Activated effector memory CD4-positive, alpha-beta T cell treated with anti-CD3 and anti-CD28 coated beads, Interleukin-2, amount 50 U/mL, for 16 hours (primary cell): ENCODE measurements at places on chromosomes 3 and 15.

- DNase-seq, result no peak
Observed at GRCh38 chr3:126661532-126662364, 6.8 kb upstream of the TXNRD3 start.

DNA sequence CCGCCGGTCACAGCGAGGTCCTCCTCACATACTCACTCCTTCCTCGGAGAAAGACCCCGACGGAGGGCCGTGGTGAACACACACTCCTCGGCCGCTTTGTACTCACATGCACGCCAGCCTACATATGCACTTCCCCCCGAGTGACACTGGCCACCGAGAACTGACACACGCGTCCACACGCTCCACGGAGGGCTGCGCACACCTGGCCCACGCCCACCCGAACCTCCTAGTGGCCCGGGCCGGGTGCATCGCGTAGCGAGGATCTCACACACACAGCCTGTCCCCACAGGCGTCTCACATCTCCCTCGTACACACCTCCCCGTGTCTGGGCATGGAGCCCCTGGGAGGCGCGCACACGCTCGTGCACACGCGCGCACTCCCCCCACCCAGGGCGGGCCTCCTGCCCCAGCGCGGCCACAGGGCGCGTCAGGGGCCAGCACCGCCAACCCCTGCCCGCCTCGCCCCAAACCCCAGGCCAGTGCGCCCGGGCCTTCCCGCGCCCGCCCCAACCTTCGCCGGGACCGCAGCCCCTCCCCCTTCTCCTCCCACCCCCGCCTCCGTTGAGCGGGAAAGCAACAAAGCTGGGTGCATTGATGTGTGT is 411 bp upstream of the C3orf70 start:
- no peak for DNase-seq

GRCh38 chr15:60228619-60229018 is 169.2 kb downstream of the ANXA2 start:
- DNase-seq, result no peak

GRCh38 chr3:71006810-71007785 is 576.4 kb downstream of the FOXP1 start:
- DNase-seq, result no peak

DNA sequence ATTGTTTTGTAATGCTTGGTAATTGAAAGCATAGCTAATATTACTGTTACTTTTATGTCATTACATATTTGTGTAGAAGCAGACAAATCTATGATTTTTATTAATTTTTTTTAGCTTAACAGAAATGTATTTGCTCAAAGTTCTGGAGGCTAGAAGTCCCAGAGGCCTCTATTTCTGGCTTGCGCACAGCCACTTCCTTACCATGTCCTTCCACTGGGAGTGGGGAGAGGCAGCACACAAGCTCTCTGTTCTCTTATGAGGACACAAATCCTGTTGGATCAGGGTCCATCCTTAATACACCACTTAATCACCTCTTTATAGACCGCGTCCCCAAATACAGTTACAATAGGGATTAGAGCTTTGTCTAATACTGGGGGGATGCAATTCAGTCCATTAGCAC is 1061.4 kb downstream of the OTOL1 start:
- no peak for DNase-seq

DNA sequence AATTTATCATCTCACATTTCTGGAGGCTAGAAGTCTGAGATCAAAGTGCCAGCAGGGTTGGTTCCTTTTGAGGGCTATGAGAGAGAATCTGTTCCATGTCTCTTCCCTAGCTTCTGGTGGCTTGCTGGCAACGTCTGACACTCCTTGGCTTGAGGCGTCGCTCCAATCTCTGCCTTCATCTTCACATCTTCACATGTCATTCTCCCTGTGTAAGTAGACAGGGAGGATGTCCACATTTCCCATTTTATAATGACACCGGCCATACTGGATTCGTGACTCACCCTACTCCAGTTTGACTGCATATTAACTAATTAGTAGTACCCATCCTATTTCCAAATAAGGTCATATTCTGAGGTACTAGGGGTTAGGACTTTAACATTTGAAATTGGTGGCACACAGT is 17.5 kb upstream of the ARHGAP31 start:
- no peak for DNase-seq
